ENCODE measurements at places on chromosomes 13 and 19. TPM values are rescaled to one million over a fixed set of nuclear protein-coding genes. Genes with fewer than 3 reads are reported as not detected.
A peak's percentile ranks its signal among the peaks of the same experiment; 100 is the strongest.

DNA sequence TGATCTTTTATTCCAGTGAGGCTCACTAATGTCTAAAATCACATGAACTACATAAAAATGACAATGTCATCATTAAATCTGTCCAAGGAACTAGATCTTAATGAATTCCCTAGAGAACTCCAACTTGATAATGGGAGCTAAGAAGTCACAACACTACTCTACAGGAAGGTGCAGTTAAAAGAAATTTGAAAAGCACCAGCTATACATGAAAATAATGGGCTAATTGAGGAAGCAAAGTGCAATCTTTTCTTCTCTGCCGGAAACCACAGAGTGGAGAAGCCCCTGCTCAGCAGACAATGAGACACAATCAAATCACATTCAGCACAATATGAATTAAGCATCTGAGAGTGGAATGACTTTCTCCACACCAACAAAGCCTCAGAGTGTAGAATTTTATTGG, 261.7 kb downstream of the LHFPL6 start:
- DNase-seq: no peak

DNA sequence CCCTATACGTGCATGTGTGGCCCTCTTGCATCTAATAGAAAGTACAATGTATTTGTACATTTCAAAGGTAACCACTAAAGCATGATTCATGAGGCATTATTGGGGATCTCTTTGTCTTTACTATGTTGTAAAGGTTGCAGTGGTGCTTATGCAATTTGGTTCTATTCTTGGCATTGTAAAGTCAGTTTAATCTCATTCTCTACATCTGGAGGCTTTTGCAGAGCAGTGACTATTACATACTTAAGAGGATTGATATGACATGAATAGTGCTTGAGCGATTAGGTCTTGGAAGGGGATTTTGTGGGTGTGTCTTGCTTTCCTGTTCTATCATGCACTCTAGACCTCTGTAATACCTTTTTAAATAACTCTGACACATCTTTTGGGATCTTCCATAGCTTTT, 610.0 kb downstream of the EFNB2 start:
- DNase-seq: no peak

- no peak for DNase-seq
These were observed 27.1 kb upstream of the POMP start for GRCh38 chr13:28631801-28632200.

DNA sequence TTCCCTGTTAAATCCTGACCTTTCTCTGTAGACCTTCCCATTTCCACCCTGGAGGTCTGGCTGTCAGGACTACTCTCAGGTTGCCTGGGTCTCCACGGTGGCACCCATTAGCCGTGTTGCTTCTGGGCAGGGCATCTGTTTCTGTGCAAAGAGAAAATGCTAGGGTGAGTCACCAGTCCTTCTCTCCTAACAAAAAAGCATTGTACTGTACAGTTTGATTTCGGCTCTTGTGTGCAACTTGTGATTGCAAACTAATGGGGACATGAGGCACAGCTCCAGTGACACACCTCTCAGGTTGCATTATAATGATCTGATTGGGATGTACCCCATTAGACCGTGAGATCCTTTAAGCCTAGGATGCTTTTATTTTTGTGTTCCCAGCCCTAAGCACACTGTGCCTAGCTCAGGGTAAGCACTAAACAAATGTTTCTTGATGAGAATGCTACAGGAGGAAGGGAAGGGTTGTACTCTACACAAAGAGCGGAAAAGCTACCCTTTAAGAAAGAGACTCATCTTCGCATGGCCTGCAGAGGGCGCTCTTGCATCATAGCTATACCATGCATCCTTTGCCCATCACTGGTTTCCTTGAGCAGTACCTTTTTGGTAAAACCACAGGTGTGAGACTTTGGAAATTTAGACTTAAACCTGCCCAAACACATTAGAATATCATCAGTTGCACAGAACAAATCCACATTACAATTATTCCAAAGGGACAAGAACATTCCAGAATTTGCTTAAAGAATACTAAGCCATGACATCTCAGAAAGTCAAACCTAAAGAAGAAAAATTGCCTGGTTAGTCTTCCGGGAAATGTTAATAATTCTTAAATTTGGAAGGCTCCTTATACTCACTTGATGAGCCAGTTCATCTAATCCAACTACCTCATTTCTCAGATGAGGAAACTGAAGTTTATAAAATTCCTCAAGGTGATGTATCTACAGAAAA, 20.3 kb upstream of the TRIM13 start:
- peak; percentile 88 for DNase-seq

Gene CCDC169
- not detected for total RNA-seq

Gene KIR2DL4
- total RNA-seq: not detected
